T-helper 1 cell (primary cell): ENCODE measurements at places on chromosomes 12 and 14.

DNA sequence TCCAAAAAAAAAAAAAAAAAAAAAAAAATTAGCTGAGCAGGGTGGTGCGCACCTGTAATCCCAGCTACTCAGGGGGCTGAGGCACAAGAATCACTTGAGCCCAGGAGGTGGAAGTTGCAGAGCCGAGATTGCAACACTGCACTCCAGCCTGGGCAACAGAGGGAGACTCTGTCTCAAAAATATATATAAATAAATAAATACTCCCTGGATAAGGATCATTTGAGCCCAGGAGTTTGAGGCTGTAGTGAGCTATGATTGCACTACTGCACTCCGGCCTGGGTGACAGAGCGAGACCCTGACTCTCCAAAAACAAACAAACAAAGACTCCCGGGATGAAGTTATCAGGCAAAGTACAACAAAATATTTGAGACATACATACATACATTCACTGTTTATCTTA lies 3.3 kb upstream of the NAA25 start:
- no peak for DNase-seq

GRCh38 chr12:118472940-118473339 lies 96.6 kb downstream of the SUDS3 start:
- no peak for DNase-seq

DNA sequence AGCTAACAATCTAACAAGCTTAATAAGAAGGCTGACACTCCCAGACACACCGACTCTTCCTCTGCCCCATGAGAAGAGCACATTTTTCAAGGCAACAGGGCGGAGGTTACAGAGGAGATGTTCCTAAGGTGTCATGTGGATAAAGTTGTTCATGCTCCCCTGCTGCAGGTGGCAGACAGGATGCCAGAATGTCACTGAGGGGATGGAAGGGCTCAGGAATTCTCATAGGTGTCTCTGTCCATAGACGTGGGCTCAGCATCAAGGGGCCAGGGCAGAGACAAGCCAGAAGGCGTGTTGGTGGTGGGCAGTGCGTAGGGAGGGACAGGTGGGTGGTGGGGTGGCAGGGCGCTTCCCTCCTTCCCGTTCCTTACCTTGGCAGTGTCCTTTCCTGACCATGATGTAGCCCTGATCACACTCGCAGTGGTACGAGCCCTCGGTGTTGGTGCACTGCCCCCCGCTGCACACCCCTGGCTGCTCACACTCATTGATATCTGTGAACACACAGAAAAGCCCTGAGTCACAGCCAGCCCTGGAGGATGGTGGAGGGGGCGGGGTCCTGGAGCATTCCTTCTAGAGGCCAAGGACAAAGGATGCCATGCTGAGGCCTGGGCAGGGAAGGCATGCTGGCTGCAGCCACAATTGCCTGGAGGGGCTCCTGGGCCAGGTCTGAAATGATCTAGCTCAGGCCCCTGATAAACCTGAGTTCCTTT lies 23.0 kb downstream of the ISCA2 start:
- DNase-seq, result no peak

- no peak for DNase-seq
These were observed 55.1 kb downstream of the PRIMA1 start for GRCh38 chr14:93733231-93733630.

GRCh38 chr12:21276826-21277225 lies 57.9 kb downstream of the SLCO1A2 start:
- DNase-seq, result no peak

DNA sequence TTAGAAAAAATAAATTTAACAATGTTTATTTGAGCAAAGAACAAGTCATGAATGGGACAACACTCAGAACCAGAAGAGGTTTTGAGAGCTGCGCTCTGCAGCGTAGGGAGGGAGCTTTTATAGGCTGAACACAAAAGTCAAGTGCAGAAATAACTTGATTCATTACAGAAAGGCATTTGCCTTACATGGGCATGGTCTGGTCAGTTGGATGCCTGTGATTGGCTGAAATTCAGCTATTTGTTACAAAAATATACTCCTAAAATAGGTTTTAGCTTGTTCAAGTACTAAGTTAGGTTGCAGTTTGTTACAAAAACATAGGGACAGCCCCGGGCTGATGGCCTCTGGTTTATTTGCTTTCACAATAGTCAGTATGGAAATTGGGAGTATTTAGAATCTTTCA lies 118.0 kb downstream of the NUAK1 start:
- no peak for DNase-seq
